ENCODE measurements at places on chromosomes 5 and 9.

DNA sequence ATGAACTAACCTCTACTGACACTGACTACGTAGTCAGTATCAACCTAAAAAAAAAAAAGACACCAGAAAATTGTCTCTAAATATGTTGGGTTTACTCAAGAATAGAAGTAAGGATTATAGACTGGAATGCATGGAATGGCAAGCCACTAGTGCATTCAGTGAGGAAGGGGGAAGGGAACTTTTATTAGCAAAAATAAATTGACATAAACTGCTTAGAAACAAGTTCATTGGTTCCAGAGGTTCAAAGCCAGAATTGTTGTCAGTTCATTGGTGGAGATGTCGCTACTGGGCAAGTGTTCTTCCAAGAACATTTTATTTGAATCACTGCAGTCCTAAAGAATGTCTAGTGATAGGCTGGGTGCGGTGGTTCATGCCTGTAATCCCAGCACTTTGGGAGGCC lies 26.1 kb upstream of the AOPEP start:
- no peak for DNase-seq

GRCh38 chr9:21806644-21807043 lies 4.2 kb downstream of the MTAP start:
- no peak for DNase-seq

GRCh38 chr5:122063836-122064235 lies 14.2 kb downstream of the LOX start:
- no peak for DNase-seq

DNA sequence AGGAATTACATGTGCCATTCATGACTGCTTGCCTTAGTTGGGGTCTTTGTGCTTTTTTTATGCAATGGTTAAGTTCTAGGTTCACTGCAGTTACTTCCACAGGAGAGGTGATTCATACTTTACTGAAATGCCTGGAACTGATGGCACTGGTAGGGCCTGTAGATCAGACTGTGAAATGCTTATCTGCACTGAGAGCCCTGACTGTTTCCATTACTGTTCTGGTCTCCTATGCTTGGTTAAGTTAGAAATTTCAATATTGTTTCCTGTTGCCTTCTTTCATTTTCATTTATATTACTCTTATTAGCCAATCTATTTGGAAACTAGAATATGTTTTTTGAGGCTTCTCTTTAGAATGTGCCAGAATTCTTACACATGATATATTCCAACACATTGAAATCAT lies 484.1 kb upstream of the SEMA6A start:
- no peak for DNase-seq

DNA sequence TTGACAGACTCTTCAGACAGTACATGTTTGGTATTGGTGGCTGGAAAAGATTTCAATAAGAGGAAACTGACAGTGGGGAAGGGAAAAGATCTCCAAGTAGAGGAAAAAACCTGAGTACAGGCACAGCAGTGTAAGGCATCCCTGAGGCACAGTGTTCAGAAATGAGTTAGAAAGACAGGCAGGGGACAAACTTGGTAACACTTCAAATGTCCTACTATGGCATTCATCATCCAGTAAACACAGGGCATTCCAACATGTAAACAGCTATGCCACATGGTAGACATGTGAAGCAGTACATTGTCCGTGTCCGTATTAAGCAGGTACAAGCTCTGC lies 45.0 kb upstream of the NR5A1 start:
- DNase-seq = no peak

- DNase-seq = no peak
Observed at GRCh38 chr9:127537014-127537413, 75.1 kb upstream of the STXBP1 start.

DNA sequence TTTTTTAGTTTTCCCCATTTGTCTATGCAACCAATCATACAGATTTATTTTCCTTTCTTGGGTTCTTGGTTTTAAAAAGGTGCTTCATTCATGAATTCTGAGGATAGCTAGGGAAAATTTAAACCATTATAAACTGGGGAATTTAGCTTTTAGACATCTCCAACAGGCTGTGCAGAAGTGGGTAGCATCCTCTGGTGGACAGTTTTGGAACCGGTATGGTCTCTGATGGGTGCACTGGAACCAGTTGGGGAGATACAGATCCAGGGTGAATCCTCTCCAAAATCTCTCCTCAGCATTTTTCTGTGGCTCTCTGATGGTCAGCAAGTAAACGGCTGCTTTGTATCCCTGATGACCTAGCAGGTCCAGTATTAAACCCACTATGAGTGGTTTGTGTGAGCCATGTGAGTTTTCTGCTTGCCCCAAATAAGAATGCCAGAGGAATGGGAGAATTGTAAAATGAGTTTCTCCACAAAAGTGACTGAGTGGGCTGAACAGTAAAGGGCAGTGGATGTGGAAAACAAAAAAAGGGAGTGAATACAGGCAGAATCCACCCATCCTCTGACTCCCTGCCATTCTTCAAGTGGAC lies 9.1 kb upstream of the DNAJC25 start:
- no peak for DNase-seq

GRCh38 chr5:151896031-151896691 lies 28.5 kb downstream of the GLRA1 start:
- DNase-seq = no peak

DNA sequence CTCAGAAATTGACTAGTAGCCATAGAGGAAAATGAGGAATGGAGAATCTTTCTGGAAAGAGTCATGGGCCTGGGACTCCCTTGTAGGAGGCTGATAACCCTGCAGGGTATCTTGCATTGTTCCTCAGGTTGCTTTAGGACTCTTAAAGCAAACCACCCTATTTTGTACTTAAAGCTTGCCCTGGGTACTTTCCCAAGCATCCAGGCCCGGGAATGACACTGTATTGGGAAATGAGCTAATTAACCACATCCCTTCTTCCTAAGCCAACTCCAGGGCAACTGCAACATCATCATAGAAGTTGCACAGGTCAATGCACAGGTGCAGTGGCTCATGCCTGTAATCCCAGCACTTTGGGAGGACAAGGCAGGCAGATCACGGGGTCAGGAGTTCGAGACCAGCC lies 55.9 kb downstream of the UGCG start:
- no peak for DNase-seq

- no peak for DNase-seq
Observed at GRCh38 chr9:126116351-126117157, 210.1 kb upstream of the MVB12B start.

GRCh38 chr9:93235300-93235960 lies 51.5 kb downstream of the WNK2 start:
- no peak for DNase-seq

- no peak for DNase-seq
Observed at GRCh38 chr5:172854971-172855370, 20.9 kb downstream of the ERGIC1 start.

- DNase-seq = no peak
Observed at GRCh38 chr5:133761632-133762031, 149.3 kb upstream of the FSTL4 start.

DNA sequence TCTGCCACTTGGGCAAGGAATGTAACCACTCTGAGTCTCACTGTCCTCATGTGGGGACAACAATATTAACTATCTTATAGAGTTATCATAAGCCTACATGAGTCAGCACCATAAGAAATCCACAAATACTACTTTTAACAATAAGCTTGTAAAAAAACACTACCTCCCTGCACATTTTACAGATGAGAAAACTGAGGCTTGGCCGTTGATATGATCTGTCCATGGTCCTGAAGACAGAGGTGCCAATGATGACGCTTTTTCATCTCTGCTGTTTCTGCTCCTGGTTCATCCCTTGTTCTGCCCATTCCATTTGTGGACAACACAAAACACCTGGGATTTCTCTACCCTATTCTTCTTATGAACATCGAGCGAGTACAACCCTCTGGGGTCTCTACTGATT lies 23.4 kb upstream of the STRBP start:
- no peak for DNase-seq

DNA sequence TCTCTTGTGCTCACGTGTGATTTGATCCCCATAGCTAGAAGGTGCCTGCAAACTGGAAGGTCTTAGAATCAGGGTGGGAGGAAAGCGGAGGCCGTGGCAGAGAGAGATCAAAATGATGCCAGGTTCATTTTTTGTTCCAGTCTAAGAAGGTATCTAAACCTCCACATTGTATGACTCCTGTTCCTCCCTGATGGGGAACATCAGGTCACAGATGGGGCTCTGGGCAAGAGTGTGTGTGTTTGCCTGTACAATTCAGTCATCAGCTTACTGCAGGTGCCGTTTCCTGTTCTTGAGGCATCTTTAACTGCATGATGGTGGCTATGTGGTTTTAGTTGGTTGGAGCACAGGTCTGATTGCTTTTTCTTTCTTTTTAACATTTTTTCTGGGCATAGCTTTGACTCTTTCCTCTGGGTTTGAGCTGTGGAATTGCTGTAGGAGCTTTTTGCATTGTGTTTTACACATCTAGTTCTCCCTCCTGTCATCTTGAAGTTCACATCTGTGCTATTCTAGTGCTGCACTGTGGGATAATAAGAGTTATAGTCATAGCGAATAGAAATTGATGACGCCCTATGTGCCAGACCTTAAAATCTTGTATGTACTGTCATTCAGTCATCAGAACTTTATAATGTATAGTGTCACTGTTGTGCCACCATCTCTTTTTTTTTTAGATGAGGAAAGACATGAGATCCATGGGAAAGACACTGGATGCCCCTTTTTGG lies 30.8 kb downstream of the ARHGAP26 start:
- DNase-seq = no peak

- no peak for DNase-seq
Observed at GRCh38 chr5:22109315-22109714, 743.8 kb downstream of the CDH12 start.

- no peak for DNase-seq
Observed at GRCh38 chr9:8694983-8695588, 895.5 kb upstream of the DMAC1 start.

- no peak for DNase-seq
Observed at GRCh38 chr9:99012957-99013512, 69.3 kb downstream of the COL15A1 start.

GRCh38 chr5:38104497-38105230 lies 153.7 kb upstream of the EGFLAM start:
- DNase-seq = no peak

DNA sequence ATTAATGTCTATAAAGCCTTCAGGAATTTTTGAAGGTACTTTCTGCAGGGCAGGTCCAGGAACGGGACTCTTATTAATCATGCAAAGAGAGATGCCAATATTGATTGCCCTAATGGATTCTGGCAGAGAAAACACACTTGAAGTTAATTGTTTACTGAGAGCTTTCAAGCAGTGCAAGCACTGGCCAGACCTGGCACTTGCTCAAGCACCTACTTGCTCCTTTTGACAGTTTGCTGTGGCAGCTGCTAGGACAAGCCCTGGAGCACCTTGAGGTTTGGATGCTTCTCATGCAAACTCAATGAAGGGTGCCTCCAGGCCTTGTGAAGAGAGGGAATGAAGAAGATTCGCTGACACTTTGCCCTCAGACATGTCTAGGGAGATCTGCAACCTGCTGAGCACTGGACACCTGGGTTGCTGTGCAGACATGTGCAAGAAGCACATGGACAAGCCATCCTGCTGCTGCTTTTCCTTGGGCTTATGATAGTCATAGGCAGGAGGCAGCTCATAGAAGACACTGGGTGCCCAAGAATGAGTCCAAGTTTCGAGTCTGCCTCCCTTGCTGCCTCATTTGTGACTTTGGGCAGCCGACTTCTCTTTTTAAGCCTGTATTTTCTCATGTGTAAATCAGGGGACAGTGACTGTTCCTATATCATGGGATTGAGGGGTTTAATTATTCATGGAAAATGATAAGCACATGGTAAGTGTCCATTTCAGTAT lies 88.8 kb upstream of the EQTN start:
- DNase-seq = no peak

GRCh38 chr5:75992753-75993152 lies 90.4 kb upstream of the SV2C start:
- DNase-seq = no peak

- no peak for DNase-seq
Observed at GRCh38 chr9:90458485-90458884, 184.1 kb downstream of the DIRAS2 start.

- no peak for DNase-seq
Observed at GRCh38 chr5:107321906-107322305, 348.8 kb downstream of the EFNA5 start.

DNA sequence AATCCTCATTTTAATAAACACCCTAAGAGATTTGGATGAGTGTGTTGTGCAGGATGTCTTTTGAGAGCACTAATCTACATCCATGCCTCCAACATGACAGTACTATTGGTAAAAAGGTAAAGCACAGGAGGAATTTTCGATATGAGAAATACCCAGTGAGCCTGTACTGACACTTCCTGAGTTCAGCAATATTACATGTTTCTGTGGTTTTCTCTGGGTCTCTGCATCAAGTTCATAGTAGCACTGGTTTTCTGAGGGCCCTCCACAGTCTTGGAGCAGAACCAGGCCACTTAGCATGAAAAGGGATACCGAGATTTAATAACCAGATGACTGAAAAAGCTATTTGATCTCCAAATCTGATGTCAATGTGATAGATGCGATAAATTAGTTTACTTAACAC lies 524.1 kb downstream of the TMEM38B start:
- DNase-seq = no peak

DNA sequence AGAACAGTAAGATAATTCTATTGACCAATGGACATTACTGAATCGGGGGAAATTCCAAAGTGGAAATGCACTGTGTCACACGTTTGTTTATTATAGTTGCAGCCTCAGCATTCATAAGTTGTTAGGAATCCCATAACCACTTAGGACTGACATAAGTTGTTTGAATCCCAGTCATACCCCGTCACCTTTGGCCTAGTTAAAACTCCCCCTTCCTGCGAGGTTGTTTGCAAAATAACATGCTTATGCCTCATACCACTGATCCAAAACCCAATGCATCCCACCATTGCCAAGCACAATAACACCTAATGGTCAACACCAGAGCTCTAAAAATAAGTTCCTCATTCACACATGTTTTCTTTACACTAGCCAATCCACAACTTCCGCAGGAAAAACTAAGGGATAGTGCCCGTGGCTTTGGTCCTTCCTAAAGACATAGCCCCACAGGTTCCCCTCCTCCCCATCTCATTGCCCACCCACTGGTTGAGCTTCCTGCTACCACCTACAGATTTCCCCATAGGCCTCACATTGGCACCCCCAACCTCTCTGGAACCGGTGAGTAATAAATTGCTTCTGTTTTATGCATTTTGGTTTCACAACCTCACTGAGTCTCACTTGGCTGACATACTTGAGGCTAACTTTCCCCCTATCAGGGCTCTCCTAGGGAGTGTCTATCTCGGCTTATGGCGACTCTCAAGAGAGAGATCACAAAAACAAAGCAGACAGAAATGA lies 42.3 kb upstream of the MUSK start:
- no peak for DNase-seq

- no peak for DNase-seq
Observed at GRCh38 chr9:71692337-71692736, 76.0 kb downstream of the CEMIP2 start.

GRCh38 chr9:76704593-76705204 lies 59.5 kb upstream of the PCA3 start:
- DNase-seq = no peak

GRCh38 chr5:91187032-91187431 lies 196.1 kb downstream of the ARRDC3 start:
- no peak for DNase-seq

GRCh38 chr5:40333459-40334241 lies 346.1 kb upstream of the PTGER4 start:
- no peak for DNase-seq
